ENCODE measurements at places on chromosomes 3 and 15.
A peak's percentile ranks its signal among the peaks of the same experiment; 100 is the strongest.

- no peak for ATAC-seq
Measured at GRCh38 chr15:65887565-65887964, 18.3 kb downstream of the RAB11A start.

DNA sequence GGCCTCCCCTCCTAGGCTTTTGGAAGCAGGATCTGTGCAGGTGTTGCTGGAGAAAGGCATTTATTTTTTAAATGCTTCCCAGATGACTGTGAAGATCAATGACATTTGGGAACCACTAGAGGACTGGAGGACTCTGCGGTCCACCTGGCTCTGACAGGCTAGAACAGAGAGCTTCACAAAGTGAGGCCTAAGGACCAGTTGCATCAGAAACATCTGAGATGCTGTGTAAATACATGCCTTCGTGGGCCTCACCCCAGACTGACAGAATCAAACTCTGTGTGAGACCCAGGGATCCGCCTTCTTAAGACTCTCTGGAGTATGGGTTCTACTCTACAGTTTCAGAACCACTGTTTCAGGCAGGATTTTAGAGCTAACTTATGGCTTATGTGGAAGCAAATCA, 105.0 kb upstream of the ICE2 start:
- peak; percentile 51 for ATAC-seq

- no peak for ATAC-seq
Measured at GRCh38 chr15:63969652-63970421, 76.4 kb downstream of the DAPK2 start.

GRCh38 chr3:147406028-147406931, at the start of gene ZIC4:
Gene ZIC4 (minus strand): TSS chr3:147406543. CDS start chr3:147402797, 3,746 bp downstream.
- ATAC-seq, result no peak

GRCh38 chr3:58049143-58049785, 41.0 kb downstream of the FLNB start:
- ATAC-seq, result peak; percentile 82

Data from motor neuron (in vitro differentiated cells).